ENCODE measurements at places on chromosomes 1 and 21. TPM values are rescaled to one million over a fixed set of nuclear protein-coding genes. Genes with fewer than 3 reads are reported as not detected.

Gene PLA2G2C
- not detected for total RNA-seq

- DNase-seq = no peak
Measured at GRCh38 chr1:60589916-60590315, 492.4 kb upstream of the NFIA start.

GRCh38 chr21:45974073-45975019, 7.2 kb upstream of the COL6A1 start:
- peak; percentile 84 for DNase-seq

GRCh38 chr1:27102707-27103468, 52.0 kb downstream of the SLC9A1 start:
- DNase-seq = peak; percentile 72

Gene HCRTR1
- total RNA-seq = not detected

Gene FCRL2
- not detected for total RNA-seq

- DNase-seq = no peak
Measured at GRCh38 chr1:111943846-111944749, 45.4 kb downstream of the KCND3 start.

Gene RBP7
- total RNA-seq = not detected

DNA sequence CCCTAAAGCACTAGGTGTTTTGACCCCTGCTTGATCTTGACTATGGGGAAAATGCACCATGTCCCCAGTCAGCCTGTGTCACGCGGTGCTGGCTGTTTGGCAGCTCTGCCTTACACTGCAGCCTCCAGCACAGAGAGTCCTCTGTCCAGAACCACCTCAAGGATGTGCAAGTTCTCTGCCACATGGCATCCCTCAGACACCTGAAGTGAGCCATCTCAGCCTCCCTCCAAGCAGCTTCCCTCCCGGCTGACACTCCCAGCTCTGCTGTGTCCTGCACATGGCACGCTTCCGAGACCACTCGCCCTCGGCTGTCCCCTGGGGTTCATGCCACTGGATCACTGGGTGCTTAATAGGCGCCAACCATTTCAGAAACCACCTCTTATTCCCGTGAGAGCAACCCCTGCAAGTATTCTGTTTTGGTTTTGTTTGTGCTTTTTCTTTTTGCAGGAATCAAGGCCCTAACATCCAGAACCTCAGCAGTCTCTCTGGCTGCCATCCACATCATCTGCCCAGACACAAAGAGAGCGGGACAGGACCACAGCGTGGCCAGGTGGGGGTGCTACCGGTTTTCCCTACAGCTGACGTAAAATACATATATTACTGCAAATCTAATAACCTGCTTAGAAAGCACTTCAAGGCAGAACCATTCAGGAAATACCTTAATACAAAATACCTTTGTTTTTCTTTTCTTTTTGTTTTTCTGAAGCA, 45.7 kb downstream of the CAPZB start:
- DNase-seq = peak; percentile 51

All from GM23248 (cell line).